A549 treated with ZK216348 at 1 μM for 4 hours (cell line): ENCODE measurements at places on chromosomes 13 and 19. TPM values are rescaled to one million over a fixed set of nuclear protein-coding genes. Genes with fewer than 3 reads are reported as not detected.

CDX2 gene
- total RNA-seq = 0.56 to 1.3 TPM (median 0.95 TPM) in 5 replicates

SLAIN1 gene
- total RNA-seq = 0.21 to 1.3 TPM (median 0.42 TPM) in 5 replicates

ZNF20 gene
- 0.11 to 0.44 TPM (median 0.25 TPM) in 4 of 5 replicates, not detected in the other for total RNA-seq

ZNF724 gene
- total RNA-seq = 0.26 to 1.2 TPM (median 0.67 TPM) in 5 replicates

ZNF560 gene
- total RNA-seq = not detected in 5 replicates

KIR2DL4 gene
- not detected in 5 replicates for total RNA-seq

SLC8A2 gene
- total RNA-seq = 0.18 to 1.1 TPM (median 0.40 TPM) in 5 replicates

CFD gene
- total RNA-seq = 5.8 to 25.7 TPM (median 20.6 TPM) in 5 replicates

CABP5 gene
- not detected in 5 replicates for total RNA-seq

PNMA8A gene
- 8.1 to 11.0 TPM (median 10.6 TPM) in 5 replicates for total RNA-seq

ZIC5 gene
- total RNA-seq = 2.4 to 3.8 TPM (median 2.6 TPM) in 5 replicates

LYPD3 gene
- total RNA-seq = 0.24 to 0.58 TPM (median 0.42 TPM) in 5 replicates

SERTM1 gene
- total RNA-seq = not detected in 5 replicates

CAPN12 gene
- 4.7 to 6.8 TPM (median 6.0 TPM) in 5 replicates for total RNA-seq

HAUS8 gene
- total RNA-seq = 13.7 to 17.1 TPM (median 15.3 TPM) in 5 replicates

ALOX5AP gene
- total RNA-seq = 4.7 to 9.0 TPM (median 7.1 TPM) in 5 replicates

ANGPTL8 gene
- total RNA-seq = not detected in 5 replicates

MYH14 gene
- 4.0 to 7.5 TPM (median 6.7 TPM) in 5 replicates for total RNA-seq

PLPPR3 gene
- total RNA-seq = 1.2 to 7.0 TPM (median 5.6 TPM) in 5 replicates

CEACAM3 gene
- total RNA-seq = not detected in 5 replicates

SEMA6B gene
- 4.3 to 6.9 TPM (median 6.2 TPM) in 5 replicates for total RNA-seq

SNRPA gene
- total RNA-seq = 153 to 193 TPM (median 158 TPM) in 5 replicates

CEACAM19 gene
- total RNA-seq = 6.6 to 13.0 TPM (median 10.0 TPM) in 5 replicates

ZNF415 gene
- not detected in 5 replicates for total RNA-seq

NCAN gene
- total RNA-seq = 0.02 TPM in 1 of 5 replicates, not detected in the others

SYT5 gene
- 2.7 to 4.4 TPM (median 3.1 TPM) in 5 replicates for total RNA-seq

C1QTNF9 gene
- not detected in 5 replicates for total RNA-seq

CASP14 gene
- total RNA-seq = not detected in 5 replicates

SLC7A10 gene
- total RNA-seq = 0.15 TPM in 1 of 5 replicates, not detected in the others

IER2 gene
- total RNA-seq = 34.0 to 67.3 TPM (median 58.4 TPM) in 5 replicates

CEACAM4 gene
- total RNA-seq = not detected in 5 replicates

PPP1R13L gene
- total RNA-seq = 28.2 to 49.5 TPM (median 33.1 TPM) in 5 replicates

FLT3LG gene
- 0.70 to 1.6 TPM (median 1.1 TPM) in 5 replicates for total RNA-seq

ADGRE1 gene
- 5.0 to 6.0 TPM (median 5.4 TPM) in 5 replicates for total RNA-seq

EBI3 gene
- total RNA-seq = 1.5 to 4.8 TPM (median 3.0 TPM) in 5 replicates

CAB39L gene
- total RNA-seq = 1.7 to 2.8 TPM (median 2.1 TPM) in 5 replicates

RRAS gene
- total RNA-seq = 70.1 to 151 TPM (median 135 TPM) in 5 replicates

PPP2R1A gene
- total RNA-seq = 210 to 308 TPM (median 302 TPM) in 5 replicates

PEAK3 gene
- 0.07 TPM in 1 of 5 replicates, not detected in the others for total RNA-seq

ZSCAN4 gene
- total RNA-seq = not detected in 5 replicates

LYL1 gene
- 0.51 to 1.7 TPM (median 0.93 TPM) in 5 replicates for total RNA-seq

PLIN5 gene
- total RNA-seq = 0.16 to 0.32 TPM in 2 of 5 replicates, not detected in the others

FXYD1 gene
- total RNA-seq = 0.40 to 0.47 TPM in 2 of 5 replicates, not detected in the others

NALCN gene
- 2.3 to 4.4 TPM (median 4.2 TPM) in 5 replicates for total RNA-seq

SBK3 gene
- total RNA-seq = 0.44 to 1.5 TPM (median 1.5 TPM) in 5 replicates

SLITRK1 gene
- not detected in 5 replicates for total RNA-seq

PCP2 gene
- total RNA-seq = not detected in 5 replicates

ANKLE1 gene
- 0.12 to 0.90 TPM (median 0.52 TPM) in 5 replicates for total RNA-seq

FDX2 gene
- total RNA-seq = 13.9 to 37.4 TPM (median 32.8 TPM) in 5 replicates

FBXL12 gene
- total RNA-seq = 11.0 to 14.4 TPM (median 13.5 TPM) in 5 replicates

PINLYP gene
- total RNA-seq = 0.18 to 0.40 TPM (median 0.32 TPM) in 4 of 5 replicates, not detected in the other

SERPINE3 gene
- not detected in 5 replicates for total RNA-seq

ZNF547 gene
- total RNA-seq = 1.2 to 3.6 TPM (median 1.8 TPM) in 5 replicates
